ENCODE measurements at places on chromosomes 6 and 20. TPM values are rescaled to one million over a fixed set of nuclear protein-coding genes. Genes with fewer than 3 reads are reported as not detected.

Gene OXT
- total RNA-seq: 4.5 TPM

GRCh38 chr20:63132131-63132714 is 83.7 kb downstream of the YTHDF1 start:
- peak; percentile 24 for DNase-seq

GRCh38 chr20:3887876-3888620 is 1.1 kb upstream of the PANK2 start:
- DNase-seq: no peak

Gene LY6G6F
- total RNA-seq: not detected

DNA sequence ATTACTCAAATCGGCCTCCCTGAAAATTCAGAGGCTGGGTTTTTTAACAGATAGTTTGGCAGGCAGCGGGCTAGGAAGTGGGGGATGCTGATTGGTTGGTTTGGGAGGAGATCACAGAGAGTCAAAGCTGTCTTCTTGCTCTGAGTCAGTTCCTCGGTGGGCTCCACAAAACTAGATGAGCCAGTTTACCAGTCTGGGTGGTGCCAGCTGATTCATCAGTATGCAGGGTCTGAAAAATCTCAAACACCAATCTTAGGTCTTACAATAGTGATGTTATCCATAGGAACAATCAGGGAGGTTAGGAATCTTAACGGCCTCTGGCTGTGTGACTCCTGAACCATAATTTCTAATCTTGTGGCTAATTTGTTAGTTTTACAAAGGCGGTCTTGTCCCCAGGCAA is 190.7 kb downstream of the C6orf118 start:
- no peak for DNase-seq

DNA sequence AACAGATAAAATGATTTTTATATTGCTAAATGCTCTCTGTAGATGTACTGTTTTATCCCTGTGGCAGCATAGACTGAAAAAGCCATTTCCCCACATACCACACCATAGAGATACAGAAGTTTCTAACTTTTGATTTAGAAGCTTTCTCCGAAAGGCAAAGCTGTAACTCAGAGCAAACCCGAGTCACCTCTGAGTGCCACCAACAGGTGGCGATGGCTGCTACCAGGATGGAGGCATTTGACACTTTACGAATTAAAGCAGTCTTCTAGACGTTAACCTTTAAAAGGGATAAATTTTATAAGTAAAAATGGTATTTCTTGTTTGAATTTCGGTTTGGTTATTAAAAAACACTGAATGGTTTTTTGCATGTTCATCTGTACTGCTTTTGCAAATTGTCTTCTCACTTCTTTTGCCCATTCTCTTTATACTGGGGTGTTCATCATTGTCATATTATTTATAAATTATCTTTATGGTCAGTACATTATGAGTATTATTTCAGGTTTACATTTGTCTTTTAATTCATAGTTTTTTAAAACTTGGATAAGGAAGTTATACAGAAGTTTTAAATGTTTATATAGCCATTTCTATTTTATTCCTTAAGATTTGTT is 201.0 kb upstream of the CEP162 start:
- DNase-seq: no peak

GRCh38 chr6:56922645-56923044 is 32.3 kb upstream of the BEND6 start:
- DNase-seq: no peak

Gene SIRPD
- total RNA-seq: not detected

DNA sequence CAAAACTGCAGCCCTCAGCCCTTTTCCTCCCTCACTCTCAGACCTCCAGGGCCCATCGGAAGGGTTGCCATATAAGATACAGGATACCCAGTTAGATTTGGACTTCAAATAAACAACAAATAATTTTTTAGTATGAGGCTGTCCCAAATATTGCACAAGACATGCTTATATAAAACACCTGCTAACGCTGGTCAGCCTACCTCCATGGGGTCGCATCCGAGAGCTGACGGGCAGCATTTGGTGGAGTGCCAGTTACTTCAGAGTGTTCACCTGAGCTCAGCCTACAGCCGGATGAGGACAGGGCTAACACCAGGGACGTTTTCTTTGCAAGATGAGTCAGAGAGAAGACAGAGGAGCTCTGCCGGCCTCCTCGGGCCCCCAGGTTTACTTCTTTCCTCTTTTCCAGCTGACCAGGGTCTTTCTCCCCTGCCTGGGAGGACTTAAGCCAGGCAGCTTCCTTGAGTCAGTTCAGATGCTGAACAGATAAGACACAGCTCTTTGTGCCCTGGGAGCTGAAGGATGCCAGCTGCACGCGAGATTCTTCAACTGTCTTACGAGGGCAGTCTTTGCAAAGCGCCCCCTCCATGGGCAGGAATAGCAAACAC is 141.2 kb upstream of the KCNG1 start:
- DNase-seq: no peak

DNA sequence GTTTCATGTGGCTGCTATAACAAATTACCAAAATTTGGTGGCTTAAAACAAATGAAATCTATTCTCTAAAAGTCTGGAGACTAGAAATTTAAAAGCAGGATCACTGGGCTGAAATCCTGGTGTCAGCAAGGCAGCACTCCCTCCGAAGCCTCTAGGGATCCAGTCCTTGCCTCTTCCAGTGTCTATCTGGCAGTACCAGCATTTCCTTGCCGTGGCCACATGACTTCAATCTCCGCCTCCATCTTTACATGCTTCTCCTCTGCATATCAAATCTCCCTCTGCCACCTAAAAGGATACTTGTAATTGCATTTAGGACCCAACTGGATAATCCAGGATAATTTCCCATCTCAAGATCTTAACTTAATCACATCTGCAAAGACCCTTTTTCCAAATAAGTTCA is 30.2 kb downstream of the ARHGAP18 start:
- DNase-seq: no peak

Gene RWDD2A
- total RNA-seq: 3.6 TPM

DNA sequence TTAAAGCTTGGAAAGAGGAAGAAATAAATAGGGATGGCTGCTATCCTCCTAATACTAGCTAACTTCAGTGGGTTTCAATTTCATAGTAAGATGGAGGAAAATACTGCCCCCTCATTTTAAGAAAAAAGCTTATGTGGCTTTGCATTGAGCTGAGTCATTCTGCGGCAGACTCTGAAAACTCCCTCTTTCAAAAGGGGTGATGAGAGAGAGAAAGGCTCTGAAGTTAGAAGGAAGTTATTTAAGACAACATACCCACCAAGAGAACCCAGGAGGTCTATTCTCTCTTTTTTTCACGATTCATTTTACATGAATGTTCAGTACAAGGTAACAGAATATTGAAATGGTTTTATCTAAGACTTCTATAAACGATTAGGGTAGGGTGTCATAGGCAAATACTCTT is 4.5 kb downstream of the PRDM13 start:
- DNase-seq: no peak

DNA sequence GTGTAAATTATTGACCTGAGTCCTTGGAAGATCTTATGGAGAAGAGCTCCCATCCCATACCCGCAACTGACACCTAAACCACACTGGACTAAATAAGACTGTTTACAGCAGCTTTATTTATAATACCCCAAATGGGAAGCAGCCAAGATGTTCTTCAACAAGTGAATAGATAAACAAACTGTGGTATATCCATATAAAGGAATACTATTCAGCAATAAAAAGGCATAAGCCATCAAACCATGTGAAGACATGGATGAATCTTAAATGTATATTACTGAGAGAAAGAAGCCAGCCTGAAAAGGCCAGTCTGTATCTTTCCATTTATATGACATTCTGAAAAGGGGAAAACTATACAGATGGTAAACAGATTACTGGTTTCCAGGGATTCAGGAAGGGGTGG is 212.7 kb downstream of the TPBG start:
- no peak for DNase-seq

- no peak for DNase-seq
Measured at GRCh38 chr6:39281312-39281980, 32.8 kb downstream of the KCNK17 start.

- DNase-seq: no peak
Measured at GRCh38 chr20:51128198-51128597, 105.3 kb upstream of the KCNG1 start.

Gene PPIL6
- total RNA-seq: 16.5 TPM
